Activated CD4-positive, alpha-beta T cell treated with anti-CD3 and anti-CD28 coated beads, Interleukin-2, amount 50 U/mL, for 24 hours (primary cell): ENCODE measurements at places on chromosomes 1 and 21.

GRCh38 chr1:220213382-220213983, 58.8 kb downstream of the RAB3GAP2 start:
- DNase-seq, result no peak

DNA sequence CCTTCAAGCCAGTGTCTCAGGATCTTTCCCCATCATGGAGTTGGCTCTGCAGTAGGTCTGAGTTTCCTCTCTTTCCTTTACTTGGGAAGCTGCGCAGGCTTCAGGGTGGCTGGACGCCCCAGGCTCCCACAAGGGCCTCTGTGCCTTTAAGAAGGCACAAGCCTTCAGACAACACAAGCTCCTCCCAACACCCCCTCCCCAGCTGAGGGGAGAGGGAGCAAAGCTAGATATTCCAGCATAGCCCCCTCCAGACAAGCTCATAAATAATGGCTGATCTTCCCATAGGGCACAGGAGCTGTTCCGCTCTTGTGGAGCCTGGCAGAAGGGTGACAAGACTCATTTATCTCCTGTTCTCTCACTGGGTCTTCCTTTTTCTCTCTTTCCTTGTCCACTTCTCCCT, 27.9 kb upstream of the ATP2B4 start:
- DNase-seq, result no peak

DNA sequence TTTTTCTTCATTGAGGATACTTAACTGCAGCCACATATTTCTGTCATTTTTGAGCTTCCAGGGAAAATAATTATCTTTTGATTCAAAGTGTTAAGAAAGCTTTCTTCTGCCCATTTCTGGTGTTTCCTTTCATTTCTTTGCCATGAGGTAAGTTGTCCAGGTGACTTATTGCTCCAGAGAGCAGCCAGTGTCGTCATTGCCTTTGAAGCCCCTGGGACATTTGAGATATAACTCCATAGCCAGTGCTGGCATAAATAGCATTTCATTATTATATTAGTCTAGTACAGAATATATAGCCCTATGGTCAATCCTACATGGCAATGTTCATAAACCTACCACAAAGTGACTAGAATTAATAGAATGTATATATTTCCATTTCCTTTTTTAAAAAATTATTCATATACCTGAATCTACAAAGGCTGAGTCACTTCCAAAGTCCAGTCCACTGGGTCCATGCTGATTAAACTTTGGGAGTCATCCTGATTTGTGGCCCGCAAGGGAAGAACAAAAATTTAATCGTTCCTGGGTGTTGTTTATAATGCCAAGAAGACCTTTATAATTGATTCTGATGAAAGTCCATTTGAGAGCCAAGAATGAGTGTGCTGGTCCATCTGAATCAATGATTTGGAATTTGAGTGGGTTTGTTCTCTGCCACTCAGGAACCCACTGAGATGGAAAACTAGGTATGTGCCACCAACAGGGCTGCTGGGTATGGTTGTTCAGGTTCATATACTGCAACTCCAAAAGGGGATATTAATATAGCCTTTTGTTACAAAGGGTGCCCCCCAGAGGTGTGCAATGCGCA, 221.8 kb upstream of the PLXNA2 start:
- DNase-seq, result no peak

GRCh38 chr21:26964170-26964778, 2.6 kb downstream of the ADAMTS5 start:
- DNase-seq, result no peak

GRCh38 chr1:192581131-192581927, 5.8 kb downstream of the RGS1 start:
- no peak for DNase-seq

DNA sequence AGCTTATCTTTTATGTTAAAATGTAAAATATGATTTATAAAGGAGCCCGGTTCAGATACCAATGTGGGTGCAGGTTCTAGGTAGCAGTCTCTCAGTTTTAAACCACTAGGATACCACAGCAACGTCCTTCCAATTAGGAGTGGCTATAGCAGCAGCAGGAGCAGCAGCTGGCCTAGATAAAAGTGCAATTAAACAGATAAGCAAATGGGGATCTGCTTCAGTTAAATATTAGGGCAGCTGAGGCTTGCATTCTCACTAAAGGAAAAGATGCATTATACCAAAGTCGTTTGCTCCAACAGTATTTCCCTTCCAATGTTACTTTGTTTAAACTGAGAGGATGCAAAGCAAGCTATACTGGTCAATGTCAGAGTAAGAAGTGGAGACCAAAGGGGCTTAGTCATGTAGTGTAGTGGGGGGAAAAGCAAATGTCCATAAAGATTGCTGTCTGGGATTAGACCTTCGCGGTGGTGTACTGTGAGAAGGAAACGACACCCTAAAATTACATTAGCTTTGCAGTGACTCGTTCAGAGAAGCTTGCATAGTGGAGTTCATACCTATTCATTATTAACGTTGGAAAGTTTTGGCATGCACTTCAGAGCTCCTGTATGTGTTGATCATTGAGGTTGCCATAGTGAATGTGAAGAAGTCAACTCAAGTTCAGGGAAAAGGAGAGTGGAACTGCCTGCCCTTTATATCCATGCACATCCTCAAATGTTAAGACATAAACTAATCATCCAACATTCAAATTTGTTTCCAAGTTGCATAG, 272.2 kb downstream of the VAV3 start:
- no peak for DNase-seq

- DNase-seq, result no peak
These were observed 4.6 kb downstream of the DR1 start for GRCh38 chr1:93350322-93350721.

DNA sequence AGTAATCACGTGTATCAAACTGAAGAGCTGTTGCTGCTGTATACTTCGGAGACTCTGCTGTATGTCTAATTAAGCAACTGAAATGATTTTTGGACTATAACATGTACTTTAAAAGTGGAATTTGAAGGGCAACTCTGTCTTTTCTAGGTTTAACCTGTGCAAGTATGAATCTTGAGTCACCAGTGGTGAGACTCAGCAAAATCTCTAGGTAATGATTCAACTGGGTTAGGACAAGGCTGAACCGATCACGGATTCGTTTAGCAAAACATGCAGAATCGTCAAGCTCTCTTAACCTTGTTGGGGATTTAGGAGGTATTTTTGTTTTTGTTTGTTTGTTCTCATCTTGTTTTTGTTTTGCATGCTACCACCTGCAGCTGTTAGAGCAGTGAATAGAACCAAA, 149.6 kb downstream of the CYYR1 start:
- DNase-seq, result no peak

DNA sequence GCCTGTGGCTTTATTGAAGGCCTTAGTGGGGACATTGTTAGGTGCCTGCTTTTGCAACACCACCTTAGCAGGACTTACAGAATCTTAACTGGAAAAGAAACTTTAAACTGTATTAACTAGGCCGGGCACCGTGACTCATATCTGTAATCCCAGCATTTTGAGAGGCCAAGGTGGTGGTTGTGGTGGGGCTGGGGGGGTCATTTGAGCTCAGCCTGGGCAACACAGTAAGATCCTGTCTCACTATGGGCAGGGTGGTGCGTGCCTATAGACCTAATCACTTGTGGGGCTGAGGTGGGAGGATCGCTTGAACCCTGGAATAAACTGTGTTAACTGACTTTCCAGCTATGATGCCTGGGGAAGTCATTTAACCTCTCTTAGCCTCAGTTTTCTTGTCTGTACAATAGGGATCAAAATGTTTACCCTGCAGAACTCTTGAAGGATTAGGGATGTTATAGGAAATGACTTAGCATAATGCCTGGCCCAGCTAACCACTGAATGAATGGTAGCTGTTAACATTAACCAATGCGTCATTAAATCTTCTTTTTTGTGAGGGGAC, 39.5 kb downstream of the IER5 start:
- no peak for DNase-seq
